Common myeloid progenitor, CD34-positive (primary cell): ENCODE measurements at places on chromosomes 11 and 22.

DNA sequence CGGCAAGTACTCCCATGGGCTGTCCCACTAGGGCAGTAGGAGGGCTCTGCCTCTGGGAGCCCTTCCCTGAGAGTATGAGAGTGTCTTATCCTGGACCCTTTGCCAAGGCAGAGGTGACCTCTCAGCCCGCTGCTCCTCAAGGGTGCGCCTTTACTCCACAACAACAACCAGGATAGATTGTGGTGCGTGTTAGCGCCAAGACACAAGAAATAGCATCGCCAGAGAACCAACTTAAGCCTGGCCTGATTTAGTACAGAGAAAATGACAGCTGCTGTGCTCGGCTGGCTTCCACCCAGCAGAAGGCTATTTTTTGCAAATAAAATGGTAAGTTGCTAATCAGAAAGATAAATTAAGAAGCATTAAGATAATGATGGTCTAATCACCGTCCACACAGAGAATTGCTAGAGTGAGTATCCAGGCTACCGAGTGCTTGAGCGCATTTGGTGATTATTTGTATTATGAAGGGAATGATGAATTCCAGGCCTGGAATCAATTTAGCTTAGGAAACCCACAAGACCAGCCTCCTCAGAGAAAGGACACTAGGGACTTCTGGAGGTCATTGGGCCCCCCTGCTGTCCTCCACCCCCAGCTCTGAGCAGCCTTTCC lies 119.8 kb downstream of the PKNOX2 start:
- no peak for DNase-seq

GRCh38 chr11:119774172-119774763 lies 45.3 kb upstream of the NECTIN1 start:
- peak; percentile 66 for DNase-seq

DNA sequence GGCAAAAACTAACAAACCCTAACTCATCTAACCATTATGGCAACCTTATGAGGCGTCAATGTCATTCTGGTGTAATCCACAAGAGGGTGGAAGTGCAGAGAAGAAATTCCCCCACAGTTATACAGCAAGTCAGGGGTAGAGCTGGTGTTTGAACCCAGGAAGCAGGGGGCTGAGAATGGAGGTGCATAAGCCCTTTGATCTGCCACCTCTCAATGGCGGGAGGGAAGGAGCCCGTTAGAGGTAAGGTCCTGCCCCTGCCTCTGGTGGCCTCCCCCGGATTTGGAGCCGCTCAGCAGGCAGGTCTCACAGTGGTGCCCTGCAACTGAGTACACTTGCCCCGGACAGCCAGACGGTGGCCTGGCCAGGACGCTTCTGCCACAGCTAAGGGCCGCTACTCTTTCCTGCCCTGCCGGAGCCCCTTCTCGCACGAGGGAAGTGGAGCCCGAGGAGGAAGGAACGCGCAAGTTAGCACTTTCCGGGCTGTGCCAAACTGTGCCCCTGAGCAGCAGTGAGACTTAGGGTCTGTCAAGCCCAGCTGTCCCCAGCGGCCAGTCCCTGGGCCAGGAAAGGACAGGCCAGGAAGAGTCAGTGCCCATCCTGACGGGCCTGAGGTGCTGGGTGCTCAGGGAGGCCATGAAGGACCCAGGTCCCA lies 1.1 kb downstream of the FXYD2 start:
- DNase-seq, result no peak

DNA sequence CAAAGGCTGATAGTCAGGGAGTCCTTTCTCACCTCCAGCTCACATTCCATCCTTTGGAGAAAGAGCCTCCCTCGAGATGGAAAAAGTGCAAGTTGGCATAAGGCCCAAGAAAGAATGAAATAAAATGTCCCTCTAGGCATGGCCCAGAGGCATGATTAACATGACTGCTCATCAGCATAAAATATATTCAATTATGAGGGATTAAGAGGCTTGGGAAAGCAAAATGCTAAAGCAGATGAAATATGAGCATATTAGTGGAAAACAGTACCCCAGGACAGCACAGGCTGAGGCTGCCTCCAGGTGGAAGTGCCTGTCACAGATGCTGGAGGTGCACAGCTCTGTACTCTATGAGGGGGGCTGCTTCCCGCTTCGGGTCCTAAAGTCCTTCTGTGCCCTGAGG lies 347.8 kb upstream of the PLET1 start:
- DNase-seq, result no peak

- peak; percentile 71 for DNase-seq
Observed at GRCh38 chr22:24140357-24140756, 40.9 kb upstream of the SUSD2 start.

DNA sequence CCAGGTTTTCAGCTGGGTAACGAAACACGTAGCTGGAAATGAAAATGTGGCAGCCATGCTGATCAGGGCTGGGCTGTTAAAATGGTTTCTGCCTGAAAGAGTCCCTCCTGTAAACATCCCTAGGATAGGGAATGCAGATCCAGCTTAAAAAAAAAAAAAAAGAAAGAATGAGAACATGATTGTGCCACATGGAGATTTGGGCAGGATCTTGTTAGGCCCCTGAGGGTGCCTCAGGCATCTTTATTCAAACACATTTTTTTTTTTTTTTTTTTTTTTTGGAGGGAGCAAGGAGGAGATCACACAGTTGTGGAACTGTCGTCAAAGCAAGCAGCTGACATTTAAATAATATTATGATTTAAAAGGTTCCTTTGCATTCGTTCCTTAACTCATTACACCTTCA lies 900.3 kb downstream of the OPCML start:
- DNase-seq, result no peak

- DNase-seq, result no peak
Observed at GRCh38 chr22:47165338-47166032, 403.0 kb downstream of the TBC1D22A start.

GRCh38 chr22:39739338-39740027 lies 154.1 kb downstream of the ENTHD1 start:
- no peak for DNase-seq

- DNase-seq, result no peak
Observed at GRCh38 chr11:65209711-65210360, 28.1 kb downstream of the CAPN1 start.

DNA sequence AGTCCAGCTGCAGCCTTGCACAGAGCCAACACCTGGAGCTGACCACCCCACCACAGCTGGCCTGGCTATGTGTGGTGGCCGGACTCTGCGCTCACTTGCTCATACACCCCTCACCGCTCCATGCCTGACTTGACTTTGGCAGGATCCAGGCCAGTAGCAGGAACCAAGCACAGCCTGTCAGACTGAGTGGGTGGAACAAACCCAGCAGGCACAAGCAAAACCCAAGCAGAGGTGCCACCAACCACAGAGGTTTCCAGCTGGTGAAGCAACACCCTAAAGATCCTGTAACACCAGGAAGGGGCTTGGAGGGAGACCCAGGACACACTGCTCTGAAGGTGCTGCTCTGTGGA lies 44.9 kb upstream of the WNT11 start:
- no peak for DNase-seq

GRCh38 chr22:26592421-26592891 lies 2.5 kb upstream of the TPST2 start:
- no peak for DNase-seq

DNA sequence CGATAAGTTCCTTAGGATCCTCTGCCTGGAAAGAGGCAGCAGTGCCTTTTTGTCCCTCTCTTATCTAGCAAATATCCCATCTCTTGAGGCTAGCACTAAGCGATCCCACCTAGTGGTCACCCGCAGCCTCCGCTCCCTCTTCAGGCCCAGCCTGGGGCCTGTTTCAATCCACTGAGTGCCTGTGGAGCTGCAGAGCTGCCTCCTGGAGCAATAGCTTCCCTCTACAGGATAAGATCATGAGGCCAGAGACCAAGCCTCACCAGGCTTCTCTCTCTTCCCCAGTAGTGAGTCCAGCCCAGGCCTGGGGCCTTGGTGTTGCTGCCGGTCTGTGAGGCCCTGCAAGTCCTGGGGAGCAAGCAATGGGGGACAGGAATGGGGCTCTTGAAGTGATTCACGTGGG lies 65.8 kb downstream of the SLC22A12 start:
- no peak for DNase-seq

DNA sequence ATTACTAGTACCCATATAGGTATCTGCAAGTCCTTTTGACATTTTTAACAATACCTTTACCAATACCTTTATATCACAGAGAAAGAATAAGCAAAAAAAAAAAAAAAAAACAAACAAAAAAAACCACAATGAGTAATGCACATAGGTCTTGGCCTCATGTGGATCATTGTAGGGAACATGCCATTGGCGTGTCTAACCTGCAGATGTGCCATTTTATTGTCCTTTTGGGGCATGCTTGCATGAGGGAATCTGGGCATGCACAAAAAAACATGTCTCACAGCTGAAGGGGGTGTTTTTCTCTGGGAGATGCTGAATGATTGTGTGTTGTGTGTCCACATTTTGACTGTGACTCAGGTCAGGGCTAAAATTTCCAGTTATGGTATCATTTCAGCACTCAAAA lies 361.6 kb downstream of the GUCY1A2 start:
- DNase-seq, result no peak

- no peak for DNase-seq
Observed at GRCh38 chr22:50714631-50715179, 23.3 kb upstream of the ACR start.

DNA sequence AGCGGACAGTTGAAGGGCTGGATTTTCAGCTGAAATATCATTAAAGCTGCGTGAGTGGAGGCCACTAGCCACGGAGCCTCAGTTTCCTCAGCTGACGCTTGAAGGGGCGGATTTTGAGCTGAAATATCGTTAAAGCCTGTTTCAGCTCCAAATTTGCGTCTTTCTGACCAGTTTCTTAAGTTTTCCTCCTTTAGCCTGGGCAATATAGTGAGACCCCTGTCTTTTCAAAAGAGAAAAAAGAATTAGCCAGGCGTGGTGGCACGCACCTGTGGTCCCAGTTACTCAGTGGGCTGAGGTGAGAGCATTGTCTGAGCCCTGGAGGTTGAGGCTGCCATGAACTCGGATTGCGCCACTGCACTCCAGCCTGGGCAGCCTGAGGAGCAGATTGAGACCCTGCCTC lies 3.7 kb downstream of the AP2A2 start:
- no peak for DNase-seq

DNA sequence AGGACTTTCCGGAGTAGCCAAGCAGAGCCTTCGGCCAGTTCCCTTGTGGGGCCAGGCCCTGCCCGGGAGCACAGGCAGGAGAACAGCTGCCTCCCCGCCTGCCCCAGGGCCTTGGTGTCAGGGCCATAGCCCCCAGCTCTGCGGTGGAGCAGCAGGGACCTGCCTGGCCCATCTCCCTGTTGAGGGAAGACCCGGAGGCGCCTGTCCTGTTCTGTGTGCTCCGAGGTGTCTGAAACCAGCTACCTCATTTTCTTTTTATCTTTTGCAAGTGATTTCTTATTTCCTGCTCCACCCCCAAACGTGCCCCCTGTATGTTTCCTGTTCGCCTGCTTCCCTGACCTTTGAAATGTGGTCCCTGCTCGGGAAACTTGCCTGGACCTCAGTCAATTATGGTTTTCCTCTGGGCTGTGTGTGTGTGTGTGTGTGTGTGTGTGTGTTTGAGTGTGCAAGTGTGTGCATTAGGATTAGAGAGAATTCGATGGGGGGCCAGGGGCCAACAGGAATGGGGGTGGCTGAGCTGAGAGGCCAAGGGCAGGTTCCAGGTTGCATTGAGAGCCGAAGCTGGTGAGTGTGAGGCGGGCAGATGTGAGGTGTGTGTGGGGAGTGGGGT lies 19.1 kb downstream of the LRP5 start:
- DNase-seq, result peak; percentile 46

GRCh38 chr11:4576880-4577279 lies 4.7 kb upstream of the OR52I2 start:
- DNase-seq, result no peak

GRCh38 chr11:124674168-124674517 lies 439 bp downstream of the SPA17 start:
- no peak for DNase-seq

DNA sequence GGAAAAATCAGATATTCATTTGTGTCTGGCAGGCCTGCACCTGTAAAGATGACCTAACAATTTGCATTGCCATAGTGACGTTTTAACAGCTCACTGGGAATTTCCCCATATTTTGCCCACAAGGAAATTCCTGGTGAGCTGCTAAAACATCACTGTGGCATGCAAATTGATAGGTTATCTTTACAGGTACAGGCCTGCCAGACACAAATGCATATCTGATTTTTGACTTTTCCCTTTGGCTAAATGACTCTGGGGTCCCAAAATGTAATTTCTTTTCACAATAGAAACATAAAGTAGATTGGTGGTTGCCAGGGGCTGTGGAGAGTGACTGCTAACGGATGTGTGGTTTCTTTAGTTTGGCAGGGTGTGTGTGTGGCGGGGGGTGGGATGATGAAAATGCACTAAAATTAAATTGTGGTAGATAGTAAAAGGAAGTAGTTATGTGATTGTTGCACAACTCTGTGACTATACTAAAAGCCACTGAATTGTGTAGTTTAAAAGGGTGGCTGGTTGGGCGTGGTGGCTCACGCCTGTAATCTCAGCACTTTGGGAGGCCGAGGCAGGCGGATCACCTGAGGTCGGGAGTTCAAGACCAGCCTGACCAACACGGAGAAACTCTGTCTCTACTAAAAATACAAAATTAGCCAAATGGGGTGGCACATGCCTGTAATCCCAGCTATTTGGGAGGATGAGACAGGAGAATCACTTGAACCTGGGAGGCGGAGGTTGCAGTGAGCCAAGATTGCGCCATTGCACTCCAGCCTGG lies 18.5 kb upstream of the FEZ1 start:
- peak; percentile 90 for DNase-seq

DNA sequence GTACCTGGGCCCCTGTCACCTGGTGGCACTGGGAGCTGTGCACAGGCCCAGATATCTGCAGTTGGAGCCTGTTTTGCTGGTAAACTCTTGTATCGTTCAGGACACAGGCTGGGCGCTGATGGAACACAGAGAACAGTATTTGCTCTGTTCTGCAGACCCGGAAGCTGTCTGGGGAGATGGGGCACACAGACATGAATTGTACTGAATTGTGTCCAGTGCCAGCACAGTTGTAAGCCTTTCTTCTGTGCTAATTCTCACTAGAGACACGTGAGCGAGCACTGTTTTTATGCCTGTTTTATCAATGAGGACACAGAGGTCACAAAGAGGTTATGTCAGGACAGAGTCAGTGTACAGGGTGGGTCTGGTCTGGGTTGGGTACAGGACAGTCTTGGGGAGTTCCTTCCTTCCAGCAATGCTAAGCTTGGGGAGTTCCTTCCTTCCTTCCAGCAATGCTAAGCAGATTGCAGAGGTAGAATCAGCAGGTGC lies 24.4 kb upstream of the ACR start:
- DNase-seq, result no peak

GRCh38 chr11:20274031-20274430 lies 89.5 kb upstream of the HTATIP2 start:
- DNase-seq, result no peak

GRCh38 chr22:31637891-31638618 lies 24.0 kb downstream of the PISD start:
- DNase-seq, result peak; percentile 74

GRCh38 chr11:117160826-117161225 lies 16.7 kb downstream of the PAFAH1B2 start:
- DNase-seq, result peak; percentile 39

- DNase-seq, result peak; percentile 84
Observed at GRCh38 chr11:128066399-128066798, 521.0 kb downstream of the ETS1 start.

GRCh38 chr11:26608507-26609146 lies 36.6 kb upstream of the MUC15 start:
- DNase-seq, result no peak

- DNase-seq, result no peak
Observed at GRCh38 chr11:57353036-57353435, 14.9 kb downstream of the P2RX3 start.

GRCh38 chr11:117258576-117258975 lies 26.1 kb downstream of the RNF214 start:
- no peak for DNase-seq
